ENCODE measurements at places on chromosomes 4 and X.

DNA sequence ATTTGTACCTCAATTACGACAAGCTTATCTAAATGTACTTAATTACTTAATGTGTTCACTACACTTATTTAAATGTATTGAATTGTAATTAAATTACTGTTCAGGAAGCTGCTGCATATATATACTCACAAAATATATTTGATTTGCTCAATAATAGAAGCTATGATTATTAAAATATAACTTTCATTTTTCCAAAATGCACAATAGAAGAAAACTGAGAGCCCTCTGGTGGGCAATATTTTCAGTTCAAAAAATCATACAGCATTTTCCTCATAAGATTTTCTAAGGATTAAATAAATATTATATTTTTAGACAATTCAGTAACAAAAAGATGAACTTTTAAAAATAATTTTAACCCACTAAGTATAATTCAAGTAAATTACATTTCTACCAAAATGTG, 217.3 kb downstream of the DKK2 start:
- DNase-seq, result no peak

DNA sequence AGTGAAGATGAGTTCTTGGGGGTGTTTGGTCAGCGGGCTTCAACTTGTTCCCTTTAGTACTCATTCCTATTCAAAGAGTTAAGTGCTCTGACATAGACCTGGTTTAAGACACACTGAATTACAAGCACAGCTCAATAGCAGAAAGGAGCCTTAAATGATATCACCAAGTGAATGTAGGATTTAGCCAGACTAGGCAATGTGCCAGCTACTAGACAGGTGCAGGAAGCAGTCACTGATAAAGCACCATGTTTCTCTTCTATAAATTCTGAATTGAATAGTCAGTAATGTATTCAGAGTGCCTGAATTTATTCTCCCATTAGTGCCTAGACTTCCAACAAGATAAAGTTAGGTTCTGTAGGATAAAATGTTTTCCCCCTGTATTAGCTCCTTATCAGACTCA, 63.6 kb downstream of the ASB9 start:
- no peak for DNase-seq

DNA sequence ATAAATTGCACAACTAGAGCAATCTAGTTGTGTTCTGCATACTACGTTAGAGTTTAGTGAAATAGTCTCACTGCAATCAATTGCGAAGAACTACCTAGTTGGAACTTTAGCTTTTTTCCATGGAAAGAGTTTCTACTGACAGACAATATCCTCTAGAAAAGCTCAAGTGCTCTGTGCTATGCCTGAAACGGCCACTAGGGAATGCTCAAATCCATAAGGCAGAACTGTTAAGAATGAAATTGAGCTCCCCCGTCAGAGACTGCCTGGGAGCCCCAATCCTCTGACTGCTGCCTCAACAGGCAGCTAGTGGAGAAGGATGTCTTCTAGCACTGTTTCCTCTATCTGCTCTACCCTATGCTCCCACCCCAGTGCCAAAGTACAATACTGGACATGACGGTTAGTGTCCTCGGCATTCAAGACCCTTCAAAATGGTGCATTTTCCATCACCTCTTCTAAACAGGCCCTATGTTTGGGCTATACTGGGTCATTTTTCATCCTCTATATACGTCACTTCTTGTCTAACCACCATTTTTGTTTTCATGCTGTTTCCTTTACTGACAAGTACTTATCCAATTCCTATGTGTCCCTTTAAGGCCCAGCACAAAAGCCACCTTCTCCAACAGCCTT, 35.3 kb downstream of the FRMD7 start:
- DNase-seq, result peak; percentile 3

- DNase-seq, result no peak
Observed at GRCh38 chrX:155745792-155746191, 133.0 kb upstream of the TMLHE start.

GRCh38 chr4:126123611-126124325, 809.0 kb downstream of the FAT4 start:
- no peak for DNase-seq

DNA sequence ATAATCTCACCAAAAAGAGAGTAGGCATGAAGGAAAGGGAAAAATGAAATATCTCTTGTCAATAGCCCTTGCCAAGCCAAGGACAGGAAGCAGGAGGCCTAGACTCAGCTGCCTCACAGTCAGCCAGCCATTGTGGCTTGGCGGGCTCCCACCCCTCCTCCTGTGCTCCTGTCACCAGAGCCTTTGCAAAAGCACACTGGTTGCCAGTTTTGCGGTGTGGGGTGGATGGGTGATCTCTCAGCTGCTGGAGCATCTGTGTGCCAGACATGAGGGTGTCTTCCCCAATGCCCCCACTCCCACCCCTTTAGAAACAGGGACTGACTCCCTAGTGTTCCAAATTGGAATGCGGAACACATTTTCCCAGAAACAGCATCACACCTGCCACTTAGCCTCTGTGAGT, 26.1 kb downstream of the ARHGEF6 start:
- no peak for DNase-seq

DNA sequence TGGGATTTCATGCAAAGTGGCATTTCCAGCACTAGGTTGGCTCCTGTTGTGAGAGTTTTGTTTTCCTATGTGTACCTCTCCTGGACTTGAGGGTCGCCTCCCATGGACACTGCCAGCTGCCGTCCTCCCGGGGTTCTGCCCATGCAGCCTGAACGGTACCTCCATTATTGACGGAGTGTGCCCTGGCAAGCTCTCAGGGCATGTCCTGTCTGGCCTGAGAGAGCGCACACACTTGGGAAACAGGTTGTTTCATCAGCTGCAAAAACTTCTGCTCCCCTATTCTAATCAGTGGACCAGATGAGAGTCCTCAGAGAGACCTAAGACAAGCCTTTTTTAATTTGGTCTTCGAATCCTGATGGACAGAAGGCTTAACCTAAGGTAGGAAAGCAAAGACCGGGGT, 56.6 kb upstream of the HOPX start:
- no peak for DNase-seq

DNA sequence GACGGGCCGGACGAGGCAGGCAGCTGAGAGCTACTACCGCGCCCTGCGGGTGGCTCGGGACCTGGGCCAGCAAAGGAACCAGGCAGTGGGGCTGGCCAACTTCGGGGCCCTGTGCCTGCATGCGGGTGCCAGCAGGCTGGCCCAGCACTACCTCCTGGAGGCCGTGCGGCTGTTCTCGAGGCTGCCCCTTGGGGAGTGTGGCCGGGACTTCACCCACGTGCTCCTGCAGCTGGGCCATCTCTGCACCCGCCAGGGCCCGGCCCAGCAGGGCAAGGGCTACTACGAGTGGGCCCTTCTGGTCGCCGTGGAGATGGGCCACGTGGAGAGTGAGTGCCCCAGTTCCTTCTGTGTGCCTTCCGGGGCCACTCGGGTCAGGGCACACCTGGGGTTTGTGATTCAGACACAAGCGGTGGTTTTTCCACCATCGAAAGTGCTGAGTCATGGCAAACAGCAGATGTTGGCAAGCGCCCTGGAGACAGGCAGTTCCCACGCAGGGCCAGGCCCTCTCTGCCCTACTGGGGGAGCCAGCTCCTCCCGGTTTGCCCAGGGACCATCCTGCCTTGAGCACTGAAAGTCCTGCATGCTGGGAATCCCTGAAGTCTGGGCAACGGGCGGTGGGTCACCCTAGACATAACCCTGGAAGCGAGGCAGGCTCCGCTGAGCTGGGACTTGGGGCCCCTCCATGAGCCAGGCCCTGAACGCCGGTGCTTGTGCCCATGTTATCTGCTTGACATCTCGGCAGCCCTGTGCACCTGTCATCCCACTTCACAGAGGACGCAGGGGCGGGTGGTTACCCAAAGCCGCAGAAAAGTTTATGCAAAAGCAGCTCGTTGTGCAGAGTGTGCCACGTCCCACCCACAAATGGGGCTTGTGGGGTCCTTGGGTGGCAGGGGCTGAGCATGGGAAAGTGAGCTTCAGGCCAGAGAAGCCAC, 29.5 kb downstream of the SH3TC1 start:
- DNase-seq, result peak; percentile 43

- no peak for DNase-seq
Observed at GRCh38 chrX:15359701-15360100, 24.4 kb upstream of the PIGA start.

DNA sequence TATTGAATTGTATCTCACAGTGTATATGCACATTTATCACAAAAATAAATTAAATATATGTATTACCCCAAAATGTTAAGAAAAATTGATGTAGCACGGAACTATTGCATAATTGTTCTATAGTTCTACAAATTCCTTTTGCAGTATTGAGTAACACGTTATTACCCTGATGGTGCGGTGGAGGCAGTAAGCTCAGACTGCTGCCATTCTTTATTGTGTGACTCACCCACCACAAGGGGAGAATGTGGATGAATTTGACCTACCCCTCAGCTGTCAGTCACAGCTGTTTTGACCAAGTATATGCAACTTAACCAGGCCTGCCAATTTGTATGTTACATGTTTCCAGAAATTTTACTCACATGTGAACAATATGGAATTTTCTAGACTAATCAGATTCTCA, 506.6 kb downstream of the SH3BGRL start:
- no peak for DNase-seq

GRCh38 chrX:45762699-45763647, 562.3 kb upstream of the DIPK2B start:
- no peak for DNase-seq

DNA sequence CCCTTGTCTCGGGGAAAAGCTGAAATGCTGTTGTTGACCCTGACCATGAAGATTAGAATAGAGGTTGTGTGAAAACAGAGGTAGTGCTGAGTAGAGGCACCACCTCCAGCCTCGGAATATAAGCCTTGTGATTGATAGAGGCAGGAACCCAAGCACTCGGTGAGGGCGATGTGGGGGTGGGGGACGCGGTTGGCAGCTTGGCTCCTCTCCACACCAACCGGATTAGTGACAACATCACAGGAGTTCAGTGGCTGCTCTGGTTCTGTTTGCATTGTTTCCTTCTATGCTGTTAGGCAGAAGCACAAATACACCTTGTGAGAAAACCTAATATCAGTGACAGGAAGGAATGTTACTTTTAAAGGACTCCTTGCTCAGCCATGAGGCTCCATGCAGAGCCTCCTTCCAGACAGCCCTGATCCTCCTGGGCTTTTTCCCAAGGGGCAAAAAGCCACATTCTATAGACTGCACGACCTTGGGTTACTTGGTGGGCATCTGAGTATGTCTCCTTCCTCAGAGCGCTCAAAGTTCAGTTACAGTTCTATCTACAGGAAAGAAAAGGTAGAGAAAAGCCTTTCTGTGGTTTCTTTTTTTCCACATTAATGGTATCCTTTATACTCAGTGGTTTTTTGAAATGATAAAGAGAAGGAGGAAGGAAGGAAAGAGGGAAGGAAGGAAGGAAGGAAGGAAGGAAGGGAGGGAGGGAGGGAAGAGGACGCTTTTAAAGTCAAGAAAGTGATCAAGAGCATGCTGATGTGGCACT, 150.4 kb upstream of the NOCT start:
- no peak for DNase-seq

DNA sequence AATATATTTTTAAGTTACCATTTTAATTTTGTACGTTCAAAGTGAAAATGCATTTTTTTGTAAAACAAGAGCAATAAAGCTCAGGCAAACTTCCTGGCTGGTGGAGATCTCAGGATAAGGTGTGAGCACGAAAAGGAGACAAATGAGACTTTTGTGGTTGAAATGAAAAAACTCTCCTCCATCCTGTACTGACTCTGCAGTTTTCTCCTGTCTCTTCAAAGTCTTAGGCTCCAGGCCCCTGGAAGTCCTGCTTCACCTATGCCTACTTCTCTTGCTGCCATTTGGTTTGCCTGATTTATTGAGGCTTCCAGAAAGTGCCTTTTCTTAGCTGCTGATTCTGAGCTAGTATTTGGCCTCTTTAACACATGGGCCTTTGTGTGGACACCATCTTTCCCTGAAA, 77.7 kb downstream of the MAML3 start:
- DNase-seq, result no peak

DNA sequence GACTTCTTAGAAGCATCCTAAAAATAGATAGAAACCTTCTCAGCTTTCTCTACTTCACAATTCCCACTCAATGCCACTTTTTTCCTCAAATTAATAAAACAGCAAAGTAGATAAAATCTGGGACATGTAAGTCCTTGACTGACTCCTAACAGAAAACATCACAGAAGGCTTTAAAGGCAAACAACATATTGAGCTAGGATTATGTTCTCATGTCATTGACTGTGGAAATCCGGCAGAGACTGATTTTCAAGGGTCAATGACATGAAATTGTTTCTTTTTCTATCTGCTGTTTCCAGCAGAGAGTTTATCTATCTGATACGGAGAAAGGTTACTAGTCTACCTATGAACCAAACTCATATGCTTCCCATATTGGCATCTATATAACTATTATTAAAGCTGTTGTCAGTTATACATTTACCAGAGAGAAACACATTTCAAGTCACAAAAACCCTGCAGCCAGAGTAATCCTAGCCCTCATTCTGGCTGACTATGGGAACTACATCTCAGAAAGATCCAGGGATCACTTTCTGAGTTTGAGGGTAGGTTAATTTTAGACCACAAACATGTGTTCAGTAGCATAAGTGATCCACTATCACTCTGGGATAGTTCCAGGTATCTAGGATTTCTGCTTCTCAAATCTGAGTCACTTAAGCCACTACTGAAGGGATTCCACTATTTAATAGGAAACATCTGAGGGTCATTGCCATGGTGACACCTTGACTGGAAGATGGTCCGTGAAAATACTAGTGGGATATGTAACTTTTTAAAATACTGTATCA, 147.6 kb downstream of the PPP3CA start:
- DNase-seq, result no peak

GRCh38 chr4:14178421-14178820, 550.9 kb upstream of the BOD1L1 start:
- DNase-seq, result no peak

DNA sequence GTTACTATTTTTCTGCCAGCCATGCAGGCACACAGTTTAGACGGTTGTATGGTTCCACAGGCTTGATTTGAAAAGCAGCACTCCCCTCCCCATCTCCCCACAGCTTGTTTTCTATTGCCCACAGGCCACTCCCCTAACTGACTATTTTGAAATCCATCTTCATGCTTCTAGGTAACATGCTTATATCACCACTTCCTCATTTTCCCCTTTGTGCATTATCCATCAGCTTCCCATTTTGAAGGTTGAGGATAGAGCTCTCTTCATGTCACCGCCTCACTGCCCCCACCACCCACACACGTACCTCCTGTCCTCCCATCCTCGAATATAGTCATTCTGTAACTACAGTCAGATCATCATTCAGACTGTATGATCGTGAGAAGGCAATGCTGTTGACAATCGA, 224.7 kb downstream of the MID1 start:
- DNase-seq, result no peak

DNA sequence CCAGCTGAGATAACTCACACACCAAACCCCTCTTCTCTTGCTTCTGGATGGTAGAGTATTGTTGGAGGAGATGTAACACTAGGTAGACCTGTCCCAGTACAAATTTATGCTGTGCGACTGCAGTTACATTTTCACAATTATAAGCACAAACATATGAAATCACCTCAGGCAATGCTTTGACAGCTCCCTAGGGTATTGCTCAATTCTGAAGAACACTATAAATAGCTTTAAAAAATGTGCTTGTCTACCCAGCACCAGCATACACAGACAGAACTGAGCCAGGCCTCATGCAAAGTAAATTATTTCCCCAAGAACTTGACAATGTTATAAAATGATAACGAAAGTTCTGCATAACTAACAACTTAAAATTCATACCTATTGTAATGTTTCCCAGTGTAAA, 1999.1 kb upstream of the ADGRL3 start:
- DNase-seq, result no peak
